ENCODE measurements at places on chromosomes 2 and 18.

GRCh38 chr2:199704358-199705238 is 146.4 kb downstream of the FTCDNL1 start:
- peak; percentile 25 for DNase-seq

DNA sequence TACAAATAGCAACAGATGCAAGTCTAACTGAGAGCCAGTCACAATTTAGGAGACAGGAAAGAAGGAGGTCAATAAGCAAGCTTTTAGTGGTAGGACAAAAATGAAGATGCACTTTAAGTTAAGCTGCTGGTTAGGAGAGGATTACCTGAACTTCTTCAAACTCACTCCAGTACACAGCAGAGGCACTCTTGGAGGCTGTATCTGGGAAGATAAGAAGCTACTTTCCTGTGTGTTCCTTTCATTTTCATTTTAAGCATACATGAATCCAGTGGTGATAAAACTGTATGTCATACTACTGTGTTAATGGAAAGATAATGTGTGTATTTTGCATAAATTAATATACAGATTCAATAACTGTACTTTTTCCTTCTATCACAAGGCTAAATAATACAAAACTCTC is 49.6 kb downstream of the HYCC2 start:
- no peak for DNase-seq

DNA sequence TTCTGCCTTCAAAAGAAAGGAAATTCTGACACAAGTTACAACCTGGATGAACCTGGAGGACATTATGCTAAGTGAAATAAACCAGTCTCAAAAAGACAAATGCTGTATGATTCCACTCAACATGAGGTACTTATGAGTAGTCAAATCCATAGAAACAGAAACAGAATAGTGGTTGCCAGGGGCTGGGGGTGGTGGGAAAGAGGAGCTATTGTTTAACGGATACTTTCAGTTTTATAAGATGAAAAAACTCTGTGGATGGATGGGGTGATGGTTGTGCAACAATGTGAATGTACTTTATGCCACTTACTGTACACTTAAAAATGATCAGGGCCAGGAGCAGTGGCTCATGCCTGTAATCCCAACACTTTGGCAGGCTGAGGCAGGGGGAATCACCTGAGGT is 15.4 kb downstream of the SLC35F5 start:
- no peak for DNase-seq

- no peak for DNase-seq
Measured at GRCh38 chr2:95036596-95037383, 11.3 kb downstream of the MAL start.

DNA sequence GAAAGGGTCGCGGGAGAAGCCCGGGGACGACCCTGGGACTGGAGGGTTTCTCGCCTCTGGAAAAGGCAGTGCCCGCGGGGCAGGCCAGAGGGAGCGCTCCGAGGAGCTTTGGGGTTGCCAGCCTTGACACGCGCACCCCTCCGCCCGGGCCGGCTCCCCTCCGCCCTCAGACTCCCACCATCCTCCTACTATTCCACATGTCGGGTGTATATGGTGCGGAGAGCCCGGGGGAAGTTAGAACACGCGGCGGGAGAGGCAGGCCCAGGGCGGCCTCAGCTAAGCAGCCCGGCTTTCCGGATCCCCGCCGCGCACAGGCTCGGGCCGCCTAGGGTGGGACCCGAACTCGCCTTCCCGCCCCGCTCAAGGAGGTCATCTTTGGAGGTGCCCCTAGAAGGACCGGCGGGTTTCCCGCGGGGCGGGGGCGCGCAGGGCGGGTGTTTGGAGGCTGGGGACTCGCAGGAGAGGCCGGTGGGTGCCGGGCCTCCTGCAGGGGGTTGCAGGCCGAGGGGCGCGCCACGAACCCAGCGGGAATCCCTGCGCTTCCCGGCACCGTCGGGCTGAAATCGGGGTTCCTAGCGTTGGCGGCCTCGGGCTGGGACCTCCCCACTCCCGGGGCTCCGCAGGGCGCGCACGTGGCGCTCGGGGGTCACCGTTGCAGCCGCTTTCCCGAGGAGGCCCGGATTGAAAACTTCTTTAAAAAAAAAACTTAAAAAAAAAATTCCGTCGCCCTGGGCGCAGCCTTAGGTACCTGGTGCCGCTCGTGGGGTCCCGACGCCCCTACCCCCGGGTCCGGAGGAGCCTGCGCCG is 3.7 kb downstream of the NFATC1 start:
- DNase-seq = no peak

DNA sequence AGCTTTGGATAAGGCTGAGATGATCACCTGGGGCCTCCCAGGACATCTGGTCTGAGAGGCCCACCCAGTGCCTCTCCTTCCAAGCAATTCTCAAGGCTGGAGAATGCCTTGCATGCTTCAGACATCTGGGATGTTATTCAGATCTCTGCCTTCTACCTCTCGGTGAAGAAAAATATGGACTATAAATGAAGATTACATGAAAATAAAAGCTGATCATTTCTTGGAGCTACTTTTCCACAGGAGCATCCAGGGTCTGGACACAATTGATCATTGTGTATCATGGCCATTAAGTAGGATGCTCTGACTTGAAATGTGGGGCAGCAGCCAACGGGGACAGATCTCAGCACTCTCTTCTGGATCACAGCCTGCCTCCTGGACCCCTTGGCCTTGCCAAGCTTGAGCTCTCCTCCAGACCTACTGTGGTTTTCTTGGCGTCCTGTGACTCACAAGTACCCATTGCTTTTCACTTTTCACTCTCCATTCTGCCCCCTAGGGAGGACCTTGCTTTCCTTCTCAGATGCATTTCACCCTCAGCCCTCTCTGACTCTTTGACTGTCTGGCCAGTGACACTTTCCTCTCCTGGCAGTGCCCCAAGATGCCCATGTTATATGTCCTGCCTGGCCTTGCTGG is 203.1 kb downstream of the INSIG2 start:
- no peak for DNase-seq

GRCh38 chr2:214135966-214136365 is 274.9 kb upstream of the VWC2L start:
- DNase-seq = no peak

- DNase-seq = no peak
Measured at GRCh38 chr2:196372811-196373664, 201.7 kb upstream of the STK17B start.

- no peak for DNase-seq
Measured at GRCh38 chr2:36170805-36171204, 184.8 kb upstream of the CRIM1 start.
